CD8-positive, alpha-beta memory T cell (primary cell): ENCODE measurements at places on chromosomes 2 and 18. TPM values are rescaled to one million over a fixed set of nuclear protein-coding genes. Genes with fewer than 3 reads are reported as not detected.

- no peaks in the 10 kb centered on the region for H3K36me3 ChIP-seq
- H3K27me3 ChIP-seq, result no peaks in the 10 kb centered on the region
- no peak overlapping the region for H3K4me3 ChIP-seq
- DNase-seq, result no peak
Measured at GRCh38 chr2:223047260-223047761, 4.7 kb upstream of the KCNE4 start.

GRCh38 chr2:8086796-8087479 lies 594.9 kb upstream of the ID2 start:
- H3K36me3 ChIP-seq, result no peaks in the 10 kb centered on the region
- H3K4me1 ChIP-seq, result no peaks in the 10 kb centered on the region
- DNase-seq, result no peak
- no peak overlapping the region for H3K27ac ChIP-seq
- no peaks in the 10 kb centered on the region for H3K27me3 ChIP-seq

DNA sequence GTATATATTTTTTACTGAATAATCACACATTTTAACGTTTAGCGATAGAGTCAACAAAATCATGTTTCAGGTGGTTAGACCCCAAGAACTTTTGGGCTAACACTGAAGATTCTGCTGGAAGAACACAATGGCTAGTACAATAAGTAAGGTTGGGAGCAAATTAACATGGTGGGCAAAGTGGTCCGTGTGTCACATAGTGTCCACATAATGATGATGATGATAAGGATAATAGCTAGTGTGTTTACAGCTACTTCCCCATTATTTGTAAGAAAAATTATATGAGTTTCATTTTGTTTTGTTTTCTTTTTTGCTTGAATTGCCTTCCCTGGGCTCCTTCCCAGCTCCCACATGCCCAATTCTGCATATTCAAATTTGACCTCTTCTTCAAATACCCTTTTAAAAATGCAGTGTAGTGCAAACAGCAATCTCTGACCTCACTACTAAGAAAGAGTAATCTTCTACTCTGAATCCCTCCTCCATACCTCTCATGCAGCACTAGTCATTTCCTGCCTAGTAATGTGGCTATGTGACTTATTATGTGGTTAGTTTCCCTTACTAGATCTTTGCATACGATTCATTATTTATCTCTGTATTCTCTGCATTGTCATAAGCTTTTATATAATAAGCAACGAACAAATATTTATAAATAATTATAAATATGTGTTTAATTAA lies 16.9 kb upstream of the VPS54 start:
- peak overlapping the region; percentile 8 for H3K27ac ChIP-seq
- H3K27me3 ChIP-seq, result no peaks in the 10 kb centered on the region
- H3K4me3 ChIP-seq, result peak overlapping the region; percentile 39
- peaks cover 31% of the 10 kb centered on the region for H3K4me1 ChIP-seq
- H3K36me3 ChIP-seq, result no peaks in the 10 kb centered on the region

DNA sequence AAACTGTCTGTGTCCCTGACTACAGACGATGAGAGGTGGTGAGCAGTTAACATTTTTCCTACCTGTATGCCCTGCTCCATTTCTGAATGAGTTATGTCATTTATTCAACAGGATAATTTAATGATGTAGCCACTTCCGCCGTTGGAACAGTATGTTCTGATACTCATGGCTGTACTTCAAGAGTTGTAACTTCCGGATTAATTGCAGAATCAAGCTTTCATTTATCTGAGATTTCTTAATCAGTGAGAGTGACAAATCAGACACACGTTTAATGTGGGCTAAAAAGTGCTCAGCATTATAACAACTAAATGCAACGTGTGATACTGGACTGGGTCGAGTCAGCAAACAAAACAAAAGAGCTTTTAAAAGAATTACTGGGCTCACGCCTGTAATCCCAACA lies 107.7 kb downstream of the KCTD1 start:
- no peaks in the 10 kb centered on the region for H3K4me1 ChIP-seq
- no peaks in the 10 kb centered on the region for H3K27me3 ChIP-seq
- H3K36me3 ChIP-seq, result no peaks in the 10 kb centered on the region
- no peak for DNase-seq
- no peak overlapping the region for H3K4me3 ChIP-seq

DNA sequence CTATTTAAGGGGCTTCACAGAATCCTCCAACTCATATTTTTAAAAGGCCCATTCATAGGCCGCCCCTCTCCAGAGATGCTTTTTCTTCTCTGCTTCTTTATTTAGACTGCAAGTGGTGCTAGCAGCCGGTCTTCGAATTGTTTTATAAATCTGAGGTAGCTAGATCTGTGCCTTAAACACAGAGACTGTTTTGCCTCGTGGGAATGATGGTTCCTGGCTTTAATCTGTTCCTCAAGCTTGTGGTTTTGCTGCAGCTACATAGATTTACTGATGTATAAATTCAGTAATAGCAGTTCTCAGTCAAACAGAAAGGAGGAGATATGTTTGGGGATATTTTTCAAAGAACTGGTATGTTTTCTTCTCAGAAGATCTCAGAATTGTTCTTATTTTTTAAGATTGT lies 45.3 kb downstream of the TNFRSF11A start:
- no peak overlapping the region for H3K4me3 ChIP-seq
- no peaks in the 10 kb centered on the region for H3K36me3 ChIP-seq
- H3K27me3 ChIP-seq, result no peaks in the 10 kb centered on the region
- DNase-seq, result no peak
- no peak overlapping the region for H3K27ac ChIP-seq

- no peak overlapping the region for H3K4me3 ChIP-seq
- no peaks in the 10 kb centered on the region for H3K27me3 ChIP-seq
- no peak for DNase-seq
- H3K27ac ChIP-seq, result no peak overlapping the region
- H3K36me3 ChIP-seq, result no peaks in the 10 kb centered on the region
- no peaks in the 10 kb centered on the region for H3K4me1 ChIP-seq
Measured at GRCh38 chr2:47264143-47264542, 109.0 kb upstream of the STPG4 start.

Gene CBLN2
- polyA plus RNA-seq, result not detected

DNA sequence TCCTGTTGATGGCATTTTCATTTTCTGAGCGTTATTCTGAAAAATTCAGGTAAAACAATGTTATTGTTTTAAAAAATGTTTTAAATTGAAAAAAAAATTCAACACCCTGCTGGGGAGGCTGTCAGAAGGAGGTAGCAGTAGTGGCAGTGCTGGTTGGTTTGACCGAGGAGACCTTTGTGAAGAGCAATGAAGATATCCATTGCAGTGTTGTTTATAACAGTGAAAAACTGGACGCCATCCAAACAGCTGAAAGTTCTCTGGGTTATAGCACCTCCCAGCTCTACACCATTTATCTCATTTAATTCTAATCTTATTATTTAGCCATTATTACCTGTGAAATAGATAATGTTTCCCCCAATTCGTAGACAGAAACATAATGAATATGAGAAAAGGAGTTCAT lies 12.6 kb upstream of the ITM2C start:
- no peaks in the 10 kb centered on the region for H3K36me3 ChIP-seq
- DNase-seq, result no peak
- peaks cover 6% of the 10 kb centered on the region for H3K4me1 ChIP-seq
- H3K27ac ChIP-seq, result no peak overlapping the region
- peaks cover 4% of the 10 kb centered on the region for H3K27me3 ChIP-seq
